ENCODE measurements at places on chromosomes 7 and 10.

GRCh38 chr7:5354460-5355232, 69.0 kb downstream of the TNRC18 start:
- no peak for DNase-seq

DNA sequence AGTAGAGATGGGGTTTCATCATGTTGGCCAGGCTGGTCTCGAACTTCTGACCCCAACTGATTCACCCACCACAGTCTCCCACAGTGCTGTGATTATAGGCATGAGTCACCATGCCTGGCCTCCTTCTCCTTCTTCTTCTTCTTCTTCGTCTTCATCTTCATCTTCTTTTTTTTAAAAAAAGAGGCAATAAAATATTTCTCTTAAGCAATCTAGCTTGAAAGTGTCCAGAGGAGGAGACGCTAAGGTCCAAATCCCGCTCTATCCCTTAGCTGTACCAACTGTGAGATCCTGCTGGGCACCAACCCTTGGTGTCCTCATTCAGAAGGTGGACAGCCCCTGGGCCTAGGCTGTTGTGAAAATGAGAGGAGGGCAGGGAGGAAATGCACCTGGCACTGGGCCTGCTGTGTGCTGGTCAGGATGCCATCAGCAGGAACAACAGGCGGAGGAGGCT, 13.9 kb upstream of the PSAP start:
- DNase-seq = no peak

DNA sequence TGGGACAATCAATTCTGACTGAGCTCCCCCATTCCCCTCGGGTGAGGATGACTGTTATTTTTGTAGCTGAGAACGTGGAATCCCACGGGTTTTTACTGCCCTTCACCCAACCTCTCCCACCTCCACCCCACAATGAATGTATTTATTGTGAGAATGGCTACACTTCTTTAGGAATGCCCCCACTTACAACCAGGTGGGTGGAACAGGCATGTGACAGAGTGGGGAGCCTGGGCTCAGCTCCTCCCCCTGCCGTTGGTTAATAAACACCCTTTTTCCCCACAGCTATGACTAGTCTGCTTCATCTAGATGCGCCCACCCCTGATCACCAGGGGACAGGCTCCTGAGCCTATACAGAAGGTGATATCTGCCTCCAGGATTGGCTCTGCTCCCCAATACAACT, 2.0 kb downstream of the MRPL43 start:
- no peak for DNase-seq

DNA sequence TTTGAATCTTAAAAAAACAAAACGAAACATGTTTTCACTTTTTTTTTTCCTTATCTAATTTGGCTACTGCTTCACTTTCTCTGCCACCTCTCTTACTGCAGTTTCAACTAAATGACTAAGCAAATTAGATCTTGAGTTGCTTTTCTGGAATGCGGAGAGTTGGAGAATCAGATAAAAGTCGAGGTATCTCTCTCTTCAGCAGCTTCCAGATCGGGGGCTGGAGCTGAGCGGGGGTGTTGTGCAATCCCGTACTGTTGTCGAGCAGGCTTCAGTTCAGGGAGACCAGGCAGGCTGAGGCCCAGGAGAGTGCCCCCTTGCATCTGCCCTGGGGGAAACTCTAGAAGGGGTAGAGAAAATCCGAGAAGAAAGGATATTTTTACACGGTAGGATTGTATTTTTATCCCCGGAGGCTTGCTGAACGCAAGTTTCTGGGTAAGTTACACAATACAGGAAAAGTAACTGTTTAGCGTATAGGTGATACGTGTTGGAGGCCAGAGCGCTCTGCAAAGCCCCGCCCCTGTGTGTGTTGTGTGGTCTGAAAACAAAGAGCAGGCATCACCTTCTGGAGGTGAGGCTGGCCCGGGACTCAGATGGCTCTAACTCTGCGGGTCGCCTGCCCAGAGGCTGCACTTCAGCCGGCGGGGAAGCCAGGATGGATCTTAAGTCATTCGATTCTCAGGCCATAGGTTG, 116.6 kb downstream of the KLF6 start:
- DNase-seq = no peak

- no peak for DNase-seq
Measured at GRCh38 chr7:20980232-20980631, 193.5 kb upstream of the SP8 start.

DNA sequence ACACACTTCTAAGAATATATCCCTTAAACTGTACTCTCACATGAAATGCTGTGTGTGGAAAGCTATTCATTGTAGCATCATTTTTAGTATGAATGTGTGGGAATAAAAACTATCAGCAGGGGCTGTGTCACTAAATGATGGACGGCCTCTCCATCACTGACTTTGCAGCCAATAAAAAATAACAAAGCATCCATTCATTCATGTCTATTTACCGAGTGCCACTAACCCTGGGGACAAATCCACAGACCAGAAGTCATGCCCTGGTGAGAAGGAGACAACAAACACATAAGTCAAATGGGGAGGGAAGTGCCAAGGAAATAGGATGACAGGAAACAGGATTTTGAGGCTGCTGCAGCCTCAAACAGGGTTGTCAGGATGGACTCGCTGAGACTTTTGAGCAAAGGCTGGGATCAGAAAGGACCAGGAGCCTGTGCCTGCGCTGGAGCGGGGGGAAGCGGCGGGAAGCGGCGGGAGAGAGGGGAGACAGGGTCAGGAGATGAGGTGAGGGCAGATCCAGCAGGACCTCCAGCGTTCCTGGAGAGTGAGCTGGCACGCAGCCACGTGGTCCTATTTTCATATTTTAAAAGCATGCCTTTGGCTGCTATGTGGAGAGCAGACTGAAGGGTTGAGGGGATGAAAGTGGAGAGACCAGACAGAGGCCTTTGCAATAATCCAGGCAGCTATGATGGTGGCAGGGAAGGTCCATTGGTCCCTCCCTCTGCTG, 2.2 kb upstream of the NOM1 start:
- no peak for DNase-seq

DNA sequence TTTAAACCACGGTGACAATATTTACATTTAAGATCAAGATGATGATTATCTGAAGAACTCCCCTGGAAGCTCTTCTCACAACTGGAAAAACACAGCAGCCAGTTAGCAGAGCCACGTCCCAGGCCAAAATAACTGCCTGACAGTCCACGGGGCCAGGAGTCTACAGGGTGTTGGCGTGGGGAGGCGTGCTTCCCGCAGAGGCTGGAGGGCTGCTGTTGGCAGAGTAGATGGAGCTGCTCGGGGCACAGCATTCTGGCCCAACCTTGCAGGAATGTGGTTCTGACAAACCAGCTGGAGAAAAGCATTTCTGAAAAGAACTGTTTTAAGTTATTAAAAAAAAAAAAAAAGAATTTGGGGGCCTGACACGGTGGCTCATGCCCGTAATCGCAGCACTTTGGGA, 177.9 kb downstream of the EBF3 start:
- no peak for DNase-seq

- DNase-seq = no peak
Measured at GRCh38 chr10:46296641-46297141, 9.9 kb downstream of the ANTXRL start.

Data from NCI-H187 treated with DMSO at 0.1 percent for 48 hours (cell line).